Stimulated activated CD4-positive, alpha-beta T cell treated with anti-CD3 and anti-CD28 coated beads, Interleukin-4, amount 100 ng/mL, for 48 hours (primary cell): ENCODE measurements at places on chromosomes 3 and 15.

- no peak for DNase-seq
These were observed 6.2 kb downstream of the P2RY1 start for GRCh38 chr3:152841131-152841530.

DNA sequence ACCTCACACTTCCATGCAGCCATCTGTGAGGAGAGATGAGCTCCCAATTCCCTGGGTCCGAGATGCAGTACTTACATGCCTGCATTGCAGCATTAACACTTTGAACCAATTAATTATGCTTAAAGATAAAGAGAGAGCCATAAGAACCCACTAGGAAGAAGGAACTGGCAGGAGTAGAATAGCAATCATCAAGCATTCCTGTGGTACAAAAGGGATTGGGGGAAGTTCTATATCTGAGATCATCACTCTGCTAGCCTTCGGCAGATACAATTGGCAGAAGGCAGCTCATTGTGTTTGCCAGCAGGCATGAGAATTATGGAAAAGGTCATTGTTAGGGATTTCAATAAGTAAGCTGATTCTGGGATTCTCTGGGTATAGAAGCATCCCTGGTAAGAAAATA, 891.4 kb downstream of the NTRK3 start:
- no peak for DNase-seq

- no peak for DNase-seq
These were observed 219.8 kb downstream of the UNC13C start for GRCh38 chr15:54197995-54198394.

DNA sequence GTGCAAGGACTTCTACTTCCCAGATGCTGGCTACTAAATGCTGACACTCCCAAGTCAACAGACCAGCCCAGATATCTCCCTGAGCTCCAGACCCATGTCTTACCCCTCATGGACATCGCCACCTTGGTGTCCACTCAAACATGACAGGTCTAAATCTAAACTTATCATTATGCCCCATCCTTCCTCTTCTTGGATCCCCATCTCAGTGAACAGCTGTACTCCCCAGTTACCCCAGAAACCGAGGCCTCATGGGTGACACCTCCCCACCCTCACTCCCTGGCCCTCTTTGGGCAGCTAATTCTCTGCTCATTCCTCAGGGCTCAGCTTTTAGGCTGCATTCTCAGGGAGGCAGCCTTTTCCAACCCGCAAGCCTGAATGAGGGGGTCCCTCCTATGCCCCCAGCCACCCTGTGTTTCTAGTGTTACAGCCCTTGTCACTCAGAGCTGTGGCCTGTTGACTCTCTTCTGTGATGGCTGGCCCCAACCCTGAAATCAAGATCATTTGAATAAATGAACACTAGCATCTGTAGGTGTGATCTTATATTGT, 5.4 kb downstream of the EHD4 start:
- DNase-seq, result no peak

- DNase-seq, result peak; percentile 53
These were observed 37.0 kb upstream of the CASR start for GRCh38 chr3:122146466-122146865.

GRCh38 chr3:190099099-190099498, 21.6 kb downstream of the P3H2 start:
- DNase-seq, result no peak

DNA sequence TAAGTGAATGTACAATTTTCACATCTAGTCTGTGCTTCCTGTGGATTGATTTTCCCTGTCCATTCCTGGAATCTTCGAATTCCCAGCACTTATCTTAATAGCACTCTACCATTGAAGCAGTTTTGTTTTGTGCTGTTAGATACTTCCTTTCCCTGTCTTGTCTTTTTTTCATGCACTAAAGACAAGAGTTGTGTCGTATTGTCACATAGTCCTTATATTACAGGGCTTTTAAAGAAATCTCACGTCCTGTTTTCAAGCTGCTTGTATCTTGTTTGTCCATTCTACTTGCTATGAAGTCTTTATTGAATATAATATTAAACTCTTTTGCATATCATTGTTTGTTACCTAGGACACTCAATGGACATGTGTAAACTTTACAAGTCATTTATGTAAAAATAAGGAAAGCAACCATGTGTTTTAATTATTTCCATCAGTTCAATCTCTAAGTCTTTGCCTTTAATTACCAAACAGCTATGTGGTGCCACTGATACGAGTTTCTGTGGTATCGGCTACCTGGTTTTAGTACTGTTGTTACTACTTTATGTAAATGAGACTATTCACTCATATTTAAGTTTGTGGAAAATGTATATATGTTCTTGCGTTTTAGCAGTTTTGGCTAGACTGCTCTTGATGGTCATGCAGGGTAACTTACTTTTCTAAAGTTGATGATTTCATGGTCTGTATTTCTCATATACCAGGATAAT, 10.3 kb downstream of the PIK3CA start:
- no peak for DNase-seq

GRCh38 chr3:11944052-11944673, 60.0 kb upstream of the SYN2 start:
- no peak for DNase-seq

- DNase-seq, result no peak
These were observed 138.7 kb downstream of the STT3B start for GRCh38 chr3:31671451-31671850.

- no peak for DNase-seq
These were observed 565.9 kb upstream of the CCDC54 start for GRCh38 chr3:106811376-106811775.

GRCh38 chr3:42497009-42497731, 5.3 kb upstream of the VIPR1 start:
- no peak for DNase-seq

GRCh38 chr3:48521635-48522034, 17.7 kb upstream of the SHISA5 start:
- DNase-seq, result no peak

DNA sequence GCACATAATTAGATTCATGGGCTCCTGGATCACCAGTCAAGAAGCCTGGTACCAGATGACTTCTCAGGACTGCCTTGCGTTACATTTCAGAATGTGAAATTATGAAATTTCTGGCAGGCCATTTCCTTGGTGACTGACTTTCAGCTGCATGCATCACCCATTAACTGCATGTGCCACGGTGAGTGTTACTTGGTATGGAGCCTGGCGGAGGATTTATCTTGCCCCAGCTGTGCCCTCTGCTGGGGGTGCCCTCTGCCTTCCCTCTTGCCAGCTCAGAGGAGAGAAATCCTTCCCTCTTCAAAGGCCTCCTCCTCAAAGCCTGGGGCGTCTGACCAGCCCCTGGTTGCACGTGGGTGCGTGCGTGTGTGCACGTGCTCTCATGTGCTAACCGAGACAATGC, 57.7 kb upstream of the CTSH start:
- no peak for DNase-seq

- DNase-seq, result no peak
These were observed 30.4 kb downstream of the SKIL start for GRCh38 chr3:170387950-170388349.
